ENCODE measurements at places on chromosomes 12 and 14.

DNA sequence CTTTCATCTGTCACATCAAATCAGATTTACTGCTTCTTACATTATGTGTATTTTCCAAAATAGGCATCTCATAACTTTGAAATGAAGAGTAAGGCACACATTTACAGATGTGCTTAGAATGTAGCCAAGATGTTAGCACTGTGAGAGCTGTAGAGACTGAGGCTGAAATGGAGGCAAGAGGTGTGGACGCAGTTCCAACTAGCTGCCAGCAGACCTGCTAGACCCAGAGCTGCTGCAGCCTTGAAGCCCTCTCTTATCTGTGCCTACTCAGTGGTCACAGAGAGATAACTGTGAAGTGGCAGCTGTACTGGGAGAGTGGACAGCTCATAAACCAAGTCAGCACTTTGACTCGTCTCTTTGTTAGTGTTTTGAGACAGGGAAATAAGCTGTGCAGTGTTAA is 470.9 kb downstream of the CCER1 start:
- DNase-seq: no peak

- no peak for DNase-seq
Measured at GRCh38 chr12:95181103-95181502, 36.2 kb downstream of the FGD6 start.

DNA sequence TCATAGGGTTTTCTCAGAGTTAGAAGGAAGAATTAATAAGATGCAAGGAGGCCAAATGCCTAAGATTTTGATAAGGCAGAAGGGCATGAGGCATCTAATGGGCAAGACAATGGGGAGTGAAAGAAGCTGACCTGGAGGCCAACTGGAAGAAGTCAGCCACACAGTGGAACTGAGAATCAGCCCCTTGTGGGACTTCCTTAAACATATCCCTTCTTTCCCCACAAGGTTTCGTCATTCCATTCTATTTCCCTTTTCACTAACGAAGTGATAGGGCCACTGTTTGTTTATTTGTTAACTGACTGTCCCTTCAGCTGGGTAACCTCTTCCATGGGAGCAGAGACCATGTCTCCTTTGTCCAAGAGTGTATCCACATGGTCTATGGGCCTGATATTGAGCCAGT is 86.2 kb downstream of the HELB start:
- DNase-seq: no peak

- DNase-seq: no peak
Measured at GRCh38 chr14:95130549-95130948, 26.8 kb downstream of the DICER1 start.

DNA sequence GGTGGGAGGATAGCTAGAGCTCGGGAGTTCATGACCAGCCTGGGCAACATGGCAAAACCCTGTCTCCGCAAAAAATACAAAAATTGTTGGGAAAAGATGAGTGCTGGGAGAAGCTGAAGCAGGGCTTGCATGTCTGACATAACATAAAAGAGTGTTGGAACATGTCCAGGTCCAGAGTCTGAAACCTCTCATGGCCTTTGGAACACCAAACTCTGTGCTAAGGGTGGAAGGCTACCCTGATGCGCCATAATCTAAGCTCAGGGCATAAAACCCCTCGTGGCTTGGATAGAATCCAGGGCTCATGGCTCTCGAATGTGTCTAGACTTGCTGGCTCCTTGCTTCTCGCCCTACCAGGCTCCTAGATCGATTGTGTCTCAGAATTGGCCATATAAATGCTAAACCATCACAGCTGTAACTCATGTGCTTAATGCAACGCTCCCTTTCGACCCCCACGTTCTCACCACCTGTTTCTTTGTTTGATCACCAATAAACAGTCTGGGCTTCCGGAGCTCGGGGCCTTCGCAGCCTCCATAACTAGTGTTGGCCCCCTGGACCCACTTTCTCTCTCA is 6.7 kb upstream of the CLEC7A start:
- peak; percentile 52 for DNase-seq

- no peak for DNase-seq
Measured at GRCh38 chr12:45458238-45458637, 242.3 kb downstream of the ANO6 start.

GRCh38 chr14:64704143-64704742 is at the start of gene PLEKHG3:
Gene PLEKHG3 (plus strand): TSS chr14:64704424. CDS start chr14:64727632, 23,208 bp downstream.
- peak; percentile 63 for DNase-seq

DNA sequence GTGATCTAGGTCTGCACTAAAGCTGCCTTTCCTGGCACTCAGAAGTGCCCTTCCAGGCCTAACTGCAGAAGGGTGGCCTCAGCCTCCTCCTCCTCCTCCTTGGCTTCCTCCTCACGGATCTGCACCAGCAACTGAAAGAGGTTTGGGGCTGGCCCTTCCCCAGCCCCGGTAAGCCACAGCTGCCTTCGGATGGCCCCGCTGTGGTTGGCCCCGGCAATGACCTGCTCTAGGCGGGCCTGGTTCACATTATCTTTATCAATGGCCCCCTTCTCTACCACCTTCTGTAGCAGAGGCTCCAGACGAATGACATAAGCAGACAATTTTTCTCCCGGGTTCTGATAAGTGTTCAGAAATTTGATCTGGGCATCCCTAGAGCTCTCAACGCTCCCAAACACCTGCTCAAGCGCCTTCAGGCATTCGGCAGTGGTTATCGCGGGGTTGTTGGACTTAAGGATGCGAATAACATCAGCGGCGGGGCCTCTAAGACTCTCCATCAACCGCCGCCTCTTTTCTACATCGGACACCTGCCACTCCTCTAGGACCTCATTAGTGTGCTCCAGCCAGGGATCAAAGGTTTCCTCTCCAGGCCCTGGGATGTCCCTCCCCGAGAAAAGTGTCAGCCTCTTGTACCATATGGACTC is 1.5 kb downstream of the PNMA1 start:
- peak; percentile 22 for DNase-seq

DNA sequence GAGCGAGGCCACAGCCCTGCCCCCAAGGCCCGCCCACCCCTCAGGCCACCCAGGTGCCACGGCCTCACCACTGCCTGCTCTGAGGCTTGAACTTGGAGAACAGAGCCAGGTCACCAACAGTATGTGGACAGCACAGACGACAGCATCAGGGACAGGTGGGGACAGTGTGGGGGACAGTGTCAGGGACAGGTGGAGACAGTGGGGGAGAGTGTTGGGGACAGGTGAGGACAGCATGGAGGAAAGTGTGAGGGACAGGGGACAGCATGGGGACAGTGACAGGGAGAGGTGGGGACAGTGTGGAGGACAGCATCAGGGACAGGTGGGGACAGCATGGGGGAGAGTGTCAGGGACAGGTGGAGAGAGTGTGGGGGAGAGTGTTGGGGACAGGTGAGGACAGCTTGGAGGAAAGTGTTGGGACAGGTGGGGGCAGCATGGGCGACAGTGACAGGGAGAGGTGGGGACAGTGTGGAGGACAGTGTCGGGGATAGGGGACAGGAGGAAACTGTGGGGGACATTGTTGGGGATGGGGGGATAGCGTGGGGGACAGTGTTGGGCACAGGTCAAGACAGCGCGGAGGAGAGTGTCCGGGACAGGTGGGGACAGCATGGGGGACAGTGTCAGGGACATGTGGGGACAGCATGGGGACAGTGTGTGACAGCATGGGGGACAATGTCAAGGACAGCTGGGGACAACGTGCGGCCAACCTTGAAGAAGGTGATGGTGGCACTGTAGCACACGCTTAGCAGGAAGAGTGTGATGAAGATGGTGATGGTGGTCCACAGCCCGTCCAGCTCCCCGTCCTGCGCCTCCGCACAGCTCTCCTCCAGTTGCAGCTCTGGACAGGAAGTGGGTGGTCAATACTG is 114.9 kb downstream of the TMEM121 start:
- no peak for DNase-seq

- DNase-seq: no peak
Measured at GRCh38 chr12:58293308-58293982, 352.1 kb downstream of the ATP23 start.

DNA sequence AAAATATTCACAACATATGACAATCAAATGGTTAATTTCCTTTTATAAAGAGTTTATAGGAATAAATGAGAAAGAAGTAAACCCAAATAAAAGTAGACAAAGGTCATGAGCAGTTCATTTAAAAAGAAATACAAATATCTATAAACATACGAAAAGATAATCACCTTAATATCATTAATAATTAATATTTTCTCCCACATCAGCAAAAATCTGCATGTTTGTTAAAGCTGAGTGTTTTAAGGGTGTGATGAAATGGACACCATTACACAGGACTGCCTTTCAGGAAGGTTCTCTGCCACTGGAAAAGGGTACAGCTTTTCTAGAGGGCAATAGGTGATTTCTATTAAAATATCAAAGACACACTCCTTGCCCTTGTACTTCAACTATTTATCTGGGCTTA is 14.7 kb upstream of the DHRS4 start:
- no peak for DNase-seq

- no peak for DNase-seq
Measured at GRCh38 chr14:71636076-71636475, 296.2 kb upstream of the RGS6 start.

GRCh38 chr14:84128050-84128449 is 1401.9 kb upstream of the FLRT2 start:
- DNase-seq: no peak

- DNase-seq: no peak
Measured at GRCh38 chr14:35378425-35379233, 25.9 kb downstream of the NFKBIA start.

- peak; percentile 93 for DNase-seq
Measured at GRCh38 chr12:102879144-102879763, 37.8 kb downstream of the PAH start.

DNA sequence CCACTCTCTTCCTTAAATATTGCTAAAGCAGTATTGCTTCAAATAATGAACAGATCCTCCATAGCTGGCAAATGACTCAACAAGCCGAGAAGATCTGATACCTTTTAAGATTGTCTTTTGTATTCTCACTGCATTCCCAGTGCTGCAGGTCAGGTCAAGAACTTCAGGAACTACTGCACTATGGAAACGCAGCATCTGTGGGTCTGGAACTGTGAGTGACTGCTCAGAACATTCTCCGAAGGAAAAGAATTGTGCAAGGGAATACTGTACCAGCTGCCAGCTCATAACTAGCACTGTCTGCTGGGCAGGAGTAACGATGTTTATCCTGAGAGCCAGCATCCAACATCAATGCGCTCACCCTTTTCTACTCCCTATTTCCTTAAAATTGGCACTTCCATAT is 348.0 kb upstream of the SOX5 start:
- DNase-seq: no peak

- DNase-seq: no peak
Measured at GRCh38 chr12:23753628-23754365, 195.7 kb downstream of the SOX5 start.

- peak; percentile 72 for DNase-seq
Measured at GRCh38 chr14:67943947-67944346, 124.4 kb downstream of the RAD51B start.

GRCh38 chr12:132056320-132056719 is 87.8 kb downstream of the DDX51 start:
- DNase-seq: no peak

GRCh38 chr12:62407587-62407986 is 59.0 kb upstream of the MON2 start:
- DNase-seq: no peak

GRCh38 chr12:26231921-26232320 is 36.5 kb downstream of the SSPN start:
- DNase-seq: no peak

DNA sequence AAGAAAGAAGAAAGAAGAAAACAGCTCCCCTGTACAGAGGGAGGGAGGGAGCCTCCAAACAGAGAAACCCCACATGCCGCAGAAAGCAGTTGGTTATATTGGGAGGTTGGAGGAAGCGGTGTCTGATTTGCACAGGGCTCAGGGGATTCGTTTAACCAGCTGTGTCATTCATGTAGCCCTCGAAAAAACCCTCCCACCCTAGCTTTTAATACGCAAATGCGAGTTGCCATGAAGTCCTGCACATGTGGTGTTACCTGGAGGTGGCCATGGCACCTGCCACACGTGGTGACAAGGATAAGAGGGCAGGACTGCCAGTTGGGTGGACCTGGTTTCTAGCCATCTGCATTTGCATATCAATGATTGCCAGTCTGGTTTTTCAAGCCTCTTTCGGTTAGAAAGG is 40.9 kb downstream of the TMEM30B start:
- no peak for DNase-seq

DNA sequence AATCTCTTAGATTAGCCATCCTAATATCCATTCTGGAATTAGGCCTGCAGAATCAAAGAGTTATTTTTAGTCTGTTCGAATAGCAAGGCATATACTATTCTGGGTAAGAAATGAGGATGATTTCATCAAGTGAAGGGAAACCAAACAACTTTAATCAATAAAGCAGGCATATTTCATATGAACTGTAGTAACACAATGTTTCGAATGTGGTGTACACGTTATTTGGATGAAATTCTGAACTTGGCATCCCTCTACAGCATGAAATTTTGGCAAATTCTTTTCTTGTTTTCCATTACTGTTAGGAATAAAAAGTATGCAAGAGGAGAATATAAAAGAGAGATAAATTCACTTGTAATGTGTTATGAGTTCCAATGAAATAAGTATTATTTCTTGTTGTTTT is 1233.3 kb upstream of the SEL1L start:
- no peak for DNase-seq

GRCh38 chr12:13799574-13799973 is 181.8 kb downstream of the GRIN2B start:
- DNase-seq: no peak

DNA sequence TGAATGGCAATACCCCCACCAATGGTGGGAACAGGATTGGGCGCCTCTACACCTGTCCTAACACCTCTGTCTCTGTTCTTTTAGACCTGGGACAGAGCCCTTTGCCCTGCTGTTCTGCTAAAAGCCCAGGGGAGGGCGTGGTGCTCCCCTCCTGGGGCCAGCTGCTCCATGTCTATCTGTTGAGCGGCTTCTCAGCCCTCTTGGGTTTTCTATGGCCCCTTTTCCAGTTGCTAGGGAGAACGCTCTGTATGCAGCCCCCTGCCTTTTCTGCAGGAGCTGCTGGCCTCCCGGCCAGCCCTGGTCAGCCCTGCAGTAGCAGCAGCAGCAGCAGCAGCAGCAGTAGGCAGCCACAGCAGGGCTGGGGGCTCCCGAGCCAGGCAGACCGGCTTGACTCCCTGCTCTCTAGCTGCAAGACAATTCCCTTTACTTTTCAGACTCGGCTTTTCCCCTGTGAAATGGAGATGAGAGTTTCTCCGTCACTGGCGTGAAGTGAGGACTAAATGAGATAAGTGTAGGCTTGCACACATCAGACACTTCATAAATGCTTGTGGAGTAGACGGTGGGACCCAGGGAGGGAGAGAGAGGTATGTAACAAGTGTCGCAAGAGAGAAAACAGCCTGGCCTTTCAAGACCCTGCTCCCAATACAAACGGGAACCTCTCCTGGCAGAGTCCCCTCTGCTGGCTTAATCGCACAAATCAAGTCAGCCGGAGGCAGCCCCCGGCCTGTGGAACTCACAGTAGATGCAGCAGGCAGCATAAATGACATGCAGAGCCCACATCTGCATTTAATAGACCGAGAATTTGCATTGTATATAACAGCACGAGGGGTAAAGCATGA is 1.0 kb downstream of the RTL1 start:
- DNase-seq: peak; percentile 73

Measured in SHP77 (cell line).